ENCODE measurements at places on chromosomes 1 and 21.

GRCh38 chr1:161100556-161100955 lies 2.4 kb downstream of the KLHDC9 start:
- DNase-seq, result no peak

DNA sequence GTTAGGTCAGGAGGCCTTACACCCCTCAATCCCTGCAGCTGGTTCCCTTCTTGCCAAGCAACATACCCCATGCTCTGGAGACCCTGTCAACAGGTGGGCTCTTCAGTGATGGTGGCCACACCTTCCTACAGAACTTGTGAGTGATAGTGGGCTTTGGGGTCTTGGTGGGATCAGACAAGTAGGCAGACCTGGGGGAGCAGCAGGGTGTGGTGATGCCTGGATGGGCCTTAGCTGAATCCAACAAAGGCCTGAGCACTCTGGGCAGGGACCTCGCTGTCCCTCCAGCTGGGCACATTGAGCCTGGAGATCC lies 14.9 kb downstream of the FAAH start:
- no peak for DNase-seq

DNA sequence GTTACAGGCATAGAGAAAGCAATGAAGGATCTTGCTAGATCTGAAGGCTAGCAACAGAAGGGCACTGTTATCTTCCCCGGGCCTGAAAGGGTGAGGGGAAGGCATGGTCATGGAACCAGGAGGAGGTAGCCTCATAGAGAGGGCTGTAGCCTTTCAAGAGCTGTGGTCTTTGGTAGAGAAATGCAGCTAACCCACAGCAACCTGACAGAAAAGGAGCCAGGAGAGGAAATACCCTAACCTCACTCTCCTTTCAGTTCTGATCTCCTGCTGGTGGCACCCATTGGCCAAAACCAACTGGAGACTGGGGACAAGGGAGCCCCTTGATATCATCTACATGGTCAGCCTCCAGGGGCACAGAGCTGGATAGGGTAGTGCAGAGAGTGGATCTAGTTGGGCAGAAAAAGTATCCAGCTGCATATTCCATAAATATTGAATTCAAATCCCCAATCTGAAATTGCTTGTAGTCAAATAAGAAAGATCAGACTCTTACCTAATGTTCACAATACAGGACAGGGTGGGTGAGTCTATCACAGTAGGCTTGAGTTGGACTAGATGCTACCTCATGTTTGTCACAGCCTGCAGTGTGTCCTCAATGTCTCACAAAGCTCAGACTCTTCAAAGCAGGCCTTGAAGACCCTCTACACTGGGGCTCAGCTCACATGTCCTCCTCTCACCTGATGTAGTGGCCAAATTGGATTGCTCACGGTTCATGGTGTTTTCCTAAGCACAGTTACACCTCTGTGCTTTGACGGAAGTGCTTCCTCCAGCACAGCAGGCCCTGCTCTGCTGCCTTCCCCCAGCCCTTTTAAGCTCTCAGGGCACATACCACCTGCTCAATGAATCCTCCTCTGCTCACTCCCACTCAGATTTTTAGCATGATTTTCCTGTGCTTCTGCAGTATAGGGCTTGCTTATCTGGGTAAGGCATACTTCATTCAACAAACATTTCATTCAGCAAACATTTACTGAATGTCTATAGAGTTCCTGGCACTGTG lies 74.1 kb upstream of the JUN start:
- no peak for DNase-seq

DNA sequence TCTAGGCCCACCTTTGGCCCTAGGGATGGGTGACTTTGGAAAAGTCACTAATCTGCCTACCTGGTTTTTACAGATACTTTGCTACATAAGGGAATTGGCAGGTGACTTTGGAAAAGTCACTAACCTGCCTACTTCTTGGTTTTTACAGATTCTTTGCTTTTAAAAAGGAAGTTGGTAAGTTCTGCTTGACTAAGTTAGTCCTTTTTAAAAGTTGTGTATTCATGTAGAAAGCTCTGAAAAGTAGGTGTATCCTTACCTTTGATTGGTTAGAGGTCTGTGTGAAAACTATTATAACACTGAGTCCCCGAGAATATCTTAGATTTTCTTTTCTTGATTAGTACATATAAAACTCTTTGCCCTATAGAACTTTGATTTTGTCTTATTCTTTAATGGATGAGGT lies 12.4 kb downstream of the ATF6 start:
- DNase-seq, result no peak

DNA sequence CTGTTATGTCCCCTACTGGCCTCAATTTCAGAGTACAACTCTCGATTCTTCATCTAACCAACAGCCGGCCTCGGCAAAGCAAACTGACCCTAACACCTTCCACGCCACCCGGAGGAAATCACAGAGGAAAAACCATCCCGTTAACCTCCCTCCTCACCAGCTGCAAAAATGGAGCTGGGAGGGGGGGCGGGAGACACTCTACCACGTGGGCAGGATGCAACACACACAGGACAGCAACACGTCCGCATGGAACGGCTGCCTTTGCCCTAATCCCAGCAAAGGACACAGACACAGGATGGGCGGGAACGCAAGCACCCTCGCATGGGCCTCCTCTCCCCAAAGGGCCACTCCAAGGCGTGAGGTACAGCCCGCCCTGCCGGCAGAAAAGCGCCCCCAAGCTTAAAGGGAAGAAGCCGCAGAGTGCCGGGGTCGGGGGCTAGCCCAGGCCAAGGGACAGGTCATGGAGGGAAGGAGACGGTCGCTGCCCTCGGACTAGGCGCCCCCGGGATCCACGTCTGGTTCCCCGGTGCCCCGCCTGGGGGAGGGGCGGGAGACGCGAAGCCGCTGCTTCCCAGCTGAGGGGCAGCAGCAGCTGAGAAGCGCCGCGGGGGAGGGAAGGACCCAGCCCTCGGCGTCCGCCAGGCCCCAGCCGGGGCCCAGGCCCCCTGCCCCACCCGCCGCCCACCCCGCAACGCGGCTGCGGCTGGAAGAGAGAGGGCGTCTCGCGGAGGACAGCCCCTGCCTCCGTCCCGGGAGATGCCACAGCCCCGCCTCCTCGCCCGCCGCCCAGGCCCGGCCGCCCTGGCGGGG lies 590 bp downstream of the FOXJ3 start:
- DNase-seq, result peak; percentile 6

DNA sequence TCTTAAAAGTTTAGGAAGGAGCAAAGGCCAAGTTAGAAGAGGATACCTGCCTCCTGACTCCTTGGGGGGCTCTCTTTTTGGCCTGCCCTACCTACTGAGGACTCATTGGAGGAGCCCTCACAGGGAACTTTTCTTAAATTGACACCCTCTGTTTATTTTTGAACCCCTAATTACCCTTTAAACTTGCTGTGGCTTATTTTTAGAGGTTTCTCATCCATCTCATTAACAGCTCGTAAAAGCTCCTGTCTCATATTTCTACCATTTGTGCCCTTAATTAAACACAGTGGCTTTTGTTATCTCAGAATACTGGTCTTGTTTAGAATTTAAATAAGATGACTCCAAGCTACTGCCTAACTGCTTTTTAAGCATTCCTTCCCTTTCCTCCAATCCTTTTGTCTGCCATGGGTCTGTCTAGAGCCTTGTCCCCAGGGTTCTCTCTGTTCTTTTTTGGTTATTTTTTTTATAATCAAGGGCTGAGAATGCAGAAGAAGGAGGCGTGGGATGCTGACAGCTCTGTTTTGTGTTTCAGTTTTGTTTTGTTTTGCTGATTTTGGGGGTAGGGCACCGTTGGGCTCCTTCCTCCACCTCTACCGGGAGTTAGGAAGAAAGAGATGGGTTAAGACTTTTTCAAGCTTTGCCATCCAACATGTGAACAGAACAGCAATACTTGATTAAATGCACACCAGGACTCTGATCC lies 78.0 kb downstream of the SYT6 start:
- DNase-seq, result no peak

DNA sequence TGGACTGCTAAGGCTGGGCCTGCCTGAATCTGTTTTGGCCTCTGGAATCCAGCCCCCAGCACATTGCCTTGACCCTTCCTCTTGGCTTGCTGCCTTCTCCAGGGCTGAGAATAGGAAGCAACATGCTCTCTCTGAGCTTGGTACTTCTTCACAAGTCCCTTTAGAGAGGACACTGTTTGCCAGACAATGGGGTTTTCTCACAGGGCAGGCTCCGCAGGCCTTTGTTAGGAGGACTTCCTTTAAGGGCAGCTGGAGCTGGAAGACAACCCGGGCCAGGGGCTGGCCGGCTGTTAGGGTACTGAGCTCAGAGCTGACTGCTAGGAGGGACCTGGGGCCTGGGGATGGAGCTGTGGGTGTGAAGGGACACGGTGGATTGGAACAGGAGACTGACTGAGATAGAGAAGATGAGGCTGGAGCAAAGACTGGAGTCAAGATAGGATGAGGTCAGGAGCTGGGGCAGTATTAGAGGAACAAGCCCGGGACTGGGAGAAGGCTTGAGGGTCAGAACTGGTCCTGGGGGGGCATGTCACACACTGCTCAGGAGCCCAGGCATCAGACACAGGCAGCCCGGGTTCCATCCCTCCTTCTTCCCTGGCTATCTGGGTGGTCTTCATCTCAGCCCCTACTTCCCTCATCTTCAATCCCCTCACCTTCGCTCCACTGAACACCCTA lies 5.4 kb upstream of the ALPL start:
- no peak for DNase-seq

GRCh38 chr1:15205586-15206346 lies 41.3 kb upstream of the FHAD1 start:
- DNase-seq, result no peak

DNA sequence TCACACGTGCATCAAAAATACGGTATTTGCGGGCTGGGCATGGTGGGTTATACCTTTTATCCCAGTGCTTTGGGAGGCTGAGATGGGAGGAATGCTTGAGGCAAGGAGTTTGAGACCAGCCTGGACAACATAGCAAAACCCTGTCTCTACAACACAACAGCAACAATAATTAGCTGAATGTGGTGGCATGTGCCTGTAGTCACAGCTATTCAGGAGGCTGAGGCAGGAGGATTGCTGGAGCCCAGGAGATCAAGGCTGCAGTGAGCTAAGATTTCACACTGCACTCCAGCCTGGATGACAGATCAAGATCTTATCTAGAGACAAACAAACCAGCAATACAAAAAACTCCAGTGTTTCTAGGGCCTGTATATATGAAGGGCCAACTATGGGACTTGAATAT lies 30.6 kb downstream of the PTPRU start:
- DNase-seq, result no peak

DNA sequence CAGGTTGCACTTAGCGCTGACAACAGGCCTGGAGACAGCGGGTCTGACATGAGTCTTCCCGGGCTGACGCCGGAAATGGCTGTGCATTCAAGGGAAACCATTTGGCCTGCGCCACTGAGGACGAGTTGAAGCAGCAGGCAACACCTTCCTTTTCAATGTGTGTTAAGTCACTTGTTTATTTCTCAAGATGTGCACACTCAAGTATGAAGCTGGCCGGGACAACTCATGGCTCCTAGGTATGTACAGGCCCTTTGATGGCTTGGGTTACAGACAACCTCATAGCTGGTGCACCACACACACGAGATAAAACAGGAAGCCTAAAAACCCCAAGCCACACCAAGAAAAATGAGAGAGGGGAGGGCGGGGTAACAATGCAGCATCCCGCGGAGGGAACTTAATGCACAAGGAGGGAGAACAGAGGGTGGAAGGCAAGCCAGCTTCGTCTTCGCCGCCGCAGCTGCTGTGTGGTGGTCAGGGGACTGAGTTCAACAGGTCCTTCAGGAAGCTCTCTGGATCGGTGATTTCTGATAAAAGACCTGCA lies 118.0 kb upstream of the IFFO2 start:
- DNase-seq, result peak; percentile 39

DNA sequence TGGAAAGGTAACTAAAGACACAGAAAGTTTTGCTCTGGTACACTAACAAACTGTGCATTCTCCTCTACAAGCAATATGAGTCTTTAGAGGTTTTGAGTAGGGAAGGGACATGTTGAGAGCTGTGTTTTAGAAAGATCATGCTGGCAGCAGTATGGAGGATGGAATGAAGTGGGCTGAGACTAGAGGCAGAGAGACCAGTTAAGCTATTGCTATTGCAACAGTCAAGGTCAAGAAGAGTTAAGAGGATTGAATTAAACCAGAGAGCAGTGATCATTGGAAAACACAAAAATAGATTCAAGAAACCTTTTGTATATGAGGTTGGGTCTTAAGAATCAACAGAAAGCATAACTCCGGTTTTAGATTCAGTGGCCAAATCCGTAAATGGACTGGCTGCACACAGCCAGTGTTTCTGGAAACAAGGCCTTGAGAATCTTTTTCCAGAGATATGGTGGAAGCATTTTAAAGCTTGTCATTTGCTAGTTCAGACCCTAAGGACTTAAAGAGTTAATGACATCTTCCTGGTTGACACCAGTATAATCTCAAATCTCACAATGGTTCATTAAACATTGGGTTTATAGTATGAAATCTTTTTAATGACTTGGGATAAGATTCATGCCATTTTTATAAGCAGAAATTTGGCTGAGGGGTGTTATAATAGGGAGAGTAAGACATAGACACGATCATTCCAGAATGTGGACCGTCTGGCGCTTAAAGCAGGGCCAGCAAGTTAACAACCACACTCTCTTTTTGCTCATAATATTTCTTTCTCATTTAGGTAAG lies 177.9 kb downstream of the NR5A2 start:
- no peak for DNase-seq

GRCh38 chr1:103336408-103336807 lies 189.1 kb upstream of the RNPC3 start:
- no peak for DNase-seq

GRCh38 chr1:180574031-180574713 lies 15.4 kb downstream of the OVAAL start:
- DNase-seq, result no peak

DNA sequence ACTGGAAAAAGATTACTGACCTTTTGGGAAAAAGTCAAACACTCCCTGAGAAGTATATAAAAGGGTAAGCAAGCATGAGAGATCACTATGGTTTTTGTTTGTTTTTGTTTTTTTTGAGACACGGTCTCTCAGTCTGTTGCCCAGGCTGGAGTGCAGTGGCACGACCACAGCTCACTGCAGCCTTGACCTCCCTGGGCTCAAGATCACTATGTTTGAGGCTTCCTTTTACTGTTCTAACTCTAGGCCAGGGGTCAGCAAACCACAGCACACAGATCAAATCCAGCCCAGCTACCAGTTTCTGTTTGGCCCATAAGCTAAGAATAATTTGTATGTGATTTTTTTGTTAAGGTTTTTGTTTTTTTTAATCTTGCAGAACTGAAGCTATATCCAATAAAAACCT lies 25.7 kb downstream of the PSMB4 start:
- DNase-seq, result no peak

GRCh38 chr1:181392613-181393220 lies 90.6 kb upstream of the CACNA1E start:
- DNase-seq, result no peak

DNA sequence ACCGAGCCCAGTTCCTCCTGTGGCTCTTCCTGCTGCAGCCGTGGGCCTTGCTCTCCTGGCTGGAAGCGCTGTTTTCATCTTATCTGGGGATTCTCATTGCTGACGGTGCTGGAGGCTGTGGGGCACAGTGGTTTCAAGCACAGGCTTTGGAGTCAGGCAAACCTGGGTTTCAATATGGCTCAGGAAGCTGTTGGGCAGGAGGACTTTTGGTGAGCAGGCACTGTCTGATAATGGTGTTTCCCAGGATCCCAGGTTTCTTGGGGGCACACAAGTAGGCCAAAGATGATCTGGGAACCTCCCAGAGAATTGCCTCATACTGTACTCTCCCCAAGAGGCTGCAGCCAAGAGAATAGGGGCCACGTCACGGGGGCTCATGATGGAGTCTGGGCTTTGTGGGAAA lies 105.6 kb upstream of the TRABD2B start:
- DNase-seq, result no peak

All from stimulated activated CD4-positive, alpha-beta T cell treated with anti-CD3 and anti-CD28 coated beads, Interleukin-1b, Interleukin-23, amount 100 ng/mL, for 1 hour (primary cell).